ENCODE measurements at places on chromosomes 16 and 17. TPM values are rescaled to one million over a fixed set of nuclear protein-coding genes. Genes with fewer than 3 reads are reported as not detected.

Gene TEKT3
- not detected for total RNA-seq

Gene COL1A1
- total RNA-seq, result 6,804 TPM

Gene SDR42E2
- total RNA-seq, result not detected

- DNase-seq, result no peak
These were observed 9.1 kb upstream of the TMEM92 start for GRCh38 chr17:50265212-50265611.

DNA sequence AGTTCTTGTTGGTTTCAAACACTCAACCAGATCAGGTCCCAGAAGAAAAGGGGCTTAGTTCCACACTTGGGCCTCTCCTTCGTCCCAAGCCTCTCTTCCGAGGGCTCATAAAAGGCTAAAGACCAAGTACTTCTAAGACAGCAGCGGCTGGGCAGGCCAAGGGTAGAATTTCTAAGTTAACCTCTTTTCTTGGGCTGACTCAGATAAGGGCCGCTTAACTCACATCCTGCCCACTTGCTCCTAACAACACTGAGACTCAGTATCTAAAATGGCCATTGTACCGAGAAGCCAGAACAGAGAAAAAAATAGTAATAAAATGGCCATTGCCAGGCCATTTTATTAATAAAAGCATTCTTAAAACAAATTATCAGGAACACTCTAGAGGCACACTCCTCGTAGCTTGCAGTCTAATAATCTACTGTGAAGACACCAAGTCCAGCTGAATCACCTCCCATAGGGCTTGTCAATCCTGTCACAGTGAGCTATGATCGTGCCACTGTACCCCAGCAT is 42.1 kb downstream of the RANBP10 start:
- DNase-seq, result no peak
